CD8-positive, alpha-beta T cell (primary cell): ENCODE measurements at places on chromosomes 3 and 15.

DNA sequence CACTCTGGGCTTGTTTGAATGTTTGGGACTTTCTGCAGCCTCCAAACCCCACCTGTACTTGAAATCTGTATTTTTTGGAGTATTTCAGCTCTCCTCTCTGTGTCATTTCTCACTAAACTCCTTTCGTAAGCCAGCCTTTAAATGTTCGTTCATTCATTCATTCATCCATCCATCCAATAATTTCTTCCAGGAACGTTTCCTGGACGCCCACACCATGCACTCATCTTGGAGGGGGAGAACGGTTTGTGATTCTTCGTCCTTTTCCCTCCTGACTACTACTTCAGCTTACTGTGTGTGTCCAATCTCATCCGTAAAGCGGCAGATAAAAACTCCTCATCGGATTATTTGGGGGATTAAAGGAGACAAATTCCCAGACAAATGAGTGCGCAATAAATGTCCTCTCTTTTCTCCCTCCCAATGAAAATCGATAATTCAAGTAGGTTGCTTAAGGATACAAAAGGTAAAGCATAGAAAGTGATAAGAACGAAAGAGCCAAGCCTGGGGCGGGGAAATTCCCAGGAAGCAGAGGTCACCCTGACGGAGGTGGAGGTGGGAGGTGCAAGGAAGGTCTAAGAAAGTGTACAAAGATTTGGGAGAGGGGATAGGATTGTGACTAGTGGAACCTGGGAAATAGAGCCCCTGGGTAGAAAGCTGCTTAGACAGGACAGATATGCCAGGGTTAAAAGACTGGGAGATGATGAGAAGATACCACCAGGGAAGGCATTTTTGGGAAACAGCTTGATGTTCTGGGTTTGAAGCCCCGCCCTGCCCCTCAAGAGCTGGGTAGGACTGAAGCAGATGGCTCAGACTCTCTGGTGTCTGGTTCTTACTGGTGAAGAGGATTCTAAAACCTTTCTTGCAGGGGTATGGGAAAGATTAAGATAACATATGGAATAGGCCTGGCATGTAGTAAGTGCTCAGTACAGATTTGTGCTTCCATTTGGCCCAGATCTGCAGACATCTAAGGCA, 896 bp upstream of the KLHL25 start:
- DNase-seq = no peak

GRCh38 chr15:26376243-26376642, 396.6 kb downstream of the GABRB3 start:
- no peak for DNase-seq

- no peak for DNase-seq
These were observed 24.1 kb downstream of the KAT2B start for GRCh38 chr3:20064387-20064786.

DNA sequence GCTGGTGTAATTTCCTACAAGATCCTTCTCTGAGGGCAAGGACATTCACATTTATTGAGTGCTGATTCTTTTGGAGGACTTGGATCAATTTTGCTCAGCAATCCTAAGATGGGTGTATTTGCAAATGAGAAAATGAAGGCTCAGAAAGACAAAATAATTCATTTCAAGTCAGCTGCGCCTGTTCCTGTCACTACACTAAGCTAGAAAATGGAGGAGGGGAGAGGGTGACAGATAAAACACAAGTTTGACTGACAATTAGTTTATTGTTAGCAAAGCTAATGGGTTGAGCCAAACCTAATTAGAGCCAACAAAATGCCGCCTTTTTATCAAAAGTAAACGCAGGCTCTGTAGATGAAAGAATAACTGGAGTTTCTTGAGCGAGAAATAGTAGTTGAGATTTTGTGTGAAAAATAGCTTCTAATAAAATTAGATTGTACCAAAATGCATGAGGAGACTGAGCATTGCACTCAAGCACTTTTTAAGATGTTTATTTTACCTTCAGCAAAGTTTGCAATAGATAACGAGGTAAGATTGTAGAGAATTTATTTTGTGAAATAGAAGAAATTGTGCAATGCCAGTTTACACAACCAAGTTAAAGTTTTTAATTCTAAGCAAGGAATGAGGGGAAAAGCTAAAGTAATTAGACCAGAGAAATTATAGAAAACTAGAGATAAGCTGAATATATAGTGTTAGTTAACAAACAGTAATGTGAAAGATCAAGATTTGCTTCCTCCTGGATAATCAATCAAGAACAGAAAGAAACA, 39.6 kb upstream of the SECISBP2L start:
- DNase-seq = no peak

GRCh38 chr3:37953226-37953625, 37.4 kb upstream of the VILL start:
- no peak for DNase-seq

GRCh38 chr15:39285071-39285470, 295.8 kb upstream of the THBS1 start:
- DNase-seq = no peak

GRCh38 chr15:101167753-101168462, 83.9 kb downstream of the CHSY1 start:
- peak; percentile 52 for DNase-seq
